ENCODE measurements at places on chromosomes 7 and 10.

DNA sequence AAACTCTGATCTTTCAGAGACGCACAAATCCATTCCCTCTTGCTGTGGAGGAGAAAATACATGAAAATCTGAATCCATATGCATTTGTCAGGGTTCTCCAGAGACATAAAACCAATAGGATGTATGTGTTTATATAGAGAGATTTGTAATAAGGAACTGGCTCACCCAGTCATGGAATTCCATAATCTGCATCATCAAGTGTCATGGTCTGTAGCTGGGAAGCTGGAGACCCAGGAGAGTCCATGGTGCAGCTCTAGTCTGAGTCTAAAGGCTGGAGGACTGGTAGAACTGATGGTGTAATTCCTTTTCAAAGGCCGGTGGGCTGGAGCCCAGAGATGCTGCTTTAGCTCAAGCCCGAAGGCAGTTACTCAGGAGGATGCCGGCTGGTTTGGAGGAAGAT lies 134.0 kb downstream of the TCF7L2 start:
- DNase-seq = no peak

GRCh38 chr10:117221156-117221711 lies 19.7 kb upstream of the SLC18A2 start:
- DNase-seq = no peak

- no peak for DNase-seq
These were observed 323.8 kb downstream of the GPR158 start for GRCh38 chr10:25498645-25499044.

DNA sequence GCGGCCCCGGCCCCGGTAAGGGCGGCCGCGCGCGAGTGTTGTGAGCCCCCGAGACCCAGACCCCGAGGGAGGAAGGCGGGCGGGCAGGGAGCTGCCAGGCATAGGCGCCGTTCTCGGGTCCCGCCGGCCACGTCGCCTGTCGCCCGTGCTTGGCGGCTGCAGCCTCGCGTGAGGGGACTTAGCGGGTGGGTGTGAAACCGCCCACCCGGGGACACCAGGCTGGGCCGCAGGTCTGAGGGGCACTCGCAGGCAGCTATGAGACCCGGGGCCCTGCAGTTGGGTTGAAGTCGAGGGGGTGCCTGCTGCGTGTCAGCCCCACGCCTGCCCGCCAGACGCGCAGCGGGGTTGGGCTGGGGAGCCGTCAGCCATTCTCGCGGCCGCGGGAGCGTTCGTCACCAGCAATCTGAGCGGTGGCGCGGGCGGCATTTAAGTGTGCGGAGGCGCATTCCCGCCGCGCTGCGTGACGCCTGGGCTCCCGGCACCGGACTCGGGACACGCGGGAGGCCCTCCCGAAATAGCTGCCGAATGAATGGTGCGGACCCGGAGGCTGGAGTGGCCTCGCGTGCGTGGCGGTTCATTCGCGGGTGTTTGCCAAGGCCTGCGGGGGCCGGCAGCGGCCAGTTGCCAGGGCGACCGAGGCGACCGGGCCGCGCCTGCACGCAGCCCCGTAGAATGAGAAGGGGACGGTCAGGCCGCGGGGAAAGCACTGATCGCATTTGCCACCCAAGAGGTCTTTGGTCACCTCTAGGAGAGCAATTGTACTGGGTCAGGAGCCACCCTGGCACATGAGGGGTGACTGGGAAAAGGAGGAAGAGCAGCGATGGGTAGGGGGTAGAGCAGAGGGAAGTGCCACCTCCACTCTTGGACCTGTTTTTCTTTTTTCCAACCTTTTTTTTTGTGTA lies 750 bp downstream of the ZNF398 start:
- DNase-seq = peak; percentile 56

GRCh38 chr7:33764752-33765451 lies 140.4 kb upstream of the BMPER start:
- no peak for DNase-seq

- DNase-seq = peak; percentile 39
These were observed 43.2 kb downstream of the CCNY start for GRCh38 chr10:35379226-35380137.

GRCh38 chr7:12257582-12257981 lies 46.5 kb downstream of the TMEM106B start:
- DNase-seq = peak; percentile 96

- DNase-seq = no peak
These were observed 18.8 kb upstream of the PPP1R9A start for GRCh38 chr7:94888551-94888950.

DNA sequence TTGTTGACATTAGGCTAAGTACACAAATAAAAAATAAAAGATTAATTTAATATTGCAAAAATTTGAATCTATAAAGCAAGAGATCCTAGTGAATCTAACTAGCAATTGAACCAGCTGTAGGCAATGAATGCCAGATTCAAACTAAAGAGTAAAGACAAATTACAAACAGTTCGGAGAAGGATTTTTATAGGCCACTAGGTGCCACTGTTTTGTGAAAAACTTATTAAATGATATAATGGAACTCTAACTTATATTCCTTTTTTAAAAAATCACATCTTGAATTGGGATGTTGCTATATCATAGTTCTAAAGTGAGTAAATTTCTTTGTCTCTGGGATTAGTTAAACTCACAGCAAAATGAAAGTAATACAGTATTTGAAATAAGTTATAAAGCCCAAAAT lies 39.1 kb upstream of the GNAI1 start:
- DNase-seq = peak; percentile 16

GRCh38 chr10:60246382-60246781 lies 143.3 kb downstream of the ANK3 start:
- no peak for DNase-seq

DNA sequence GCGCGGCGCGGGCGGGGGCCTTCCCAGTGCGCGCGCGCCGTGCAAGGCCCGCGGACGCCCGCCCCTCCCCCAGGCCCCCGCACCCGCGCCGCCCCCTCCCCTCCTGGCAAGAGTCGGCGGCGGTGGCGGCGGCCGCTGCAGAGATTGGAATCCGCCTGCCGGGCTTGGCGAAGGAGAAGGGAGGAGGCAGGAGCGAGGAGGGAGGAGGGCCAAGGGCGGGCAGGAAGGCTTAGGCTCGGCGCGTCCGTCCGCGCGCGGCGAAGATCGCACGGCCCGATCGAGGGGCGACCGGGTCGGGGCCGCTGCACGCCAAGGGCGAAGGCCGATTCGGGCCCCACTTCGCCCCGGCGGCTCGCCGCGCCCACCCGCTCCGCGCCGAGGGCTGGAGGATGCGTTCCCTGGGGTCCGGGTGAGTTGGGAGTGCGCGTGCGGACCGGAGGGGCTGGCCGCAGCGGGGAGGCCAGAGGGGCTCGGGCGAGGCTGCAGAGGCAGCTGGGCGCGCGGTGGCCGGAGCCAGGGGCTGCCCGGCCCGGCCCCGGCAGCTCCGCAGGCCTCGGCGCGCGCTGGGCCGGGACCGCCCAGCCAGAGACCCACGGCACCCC lies at the start of gene BMPR1A:
TSS of gene BMPR1A (plus strand) at position 109 of the 602 bp plus-strand sequence. CDS start 119,400 bp downstream, outside the sequence.
- no peak for DNase-seq

DNA sequence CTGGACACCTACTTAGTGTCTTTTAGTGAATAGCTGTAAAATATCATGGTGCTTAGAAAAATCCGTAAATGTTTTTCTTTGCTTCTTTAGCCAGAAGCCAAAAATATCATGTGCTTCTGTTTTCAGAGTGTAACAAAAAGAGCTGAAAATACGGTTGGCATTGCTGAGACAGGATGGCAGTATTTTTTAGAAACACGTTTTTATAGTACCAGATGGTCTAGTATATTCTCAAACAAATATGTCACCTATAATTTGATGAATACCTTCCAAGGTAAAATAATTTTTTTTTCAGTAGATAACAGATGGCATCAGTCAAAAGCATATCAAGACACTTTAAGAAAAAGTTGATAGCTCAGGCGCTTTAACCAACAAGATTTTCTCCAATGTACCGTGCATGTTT lies 326.6 kb downstream of the PHF14 start:
- DNase-seq = no peak

- DNase-seq = no peak
These were observed 6.2 kb downstream of the IL2RA start for GRCh38 chr10:6055929-6056328.

DNA sequence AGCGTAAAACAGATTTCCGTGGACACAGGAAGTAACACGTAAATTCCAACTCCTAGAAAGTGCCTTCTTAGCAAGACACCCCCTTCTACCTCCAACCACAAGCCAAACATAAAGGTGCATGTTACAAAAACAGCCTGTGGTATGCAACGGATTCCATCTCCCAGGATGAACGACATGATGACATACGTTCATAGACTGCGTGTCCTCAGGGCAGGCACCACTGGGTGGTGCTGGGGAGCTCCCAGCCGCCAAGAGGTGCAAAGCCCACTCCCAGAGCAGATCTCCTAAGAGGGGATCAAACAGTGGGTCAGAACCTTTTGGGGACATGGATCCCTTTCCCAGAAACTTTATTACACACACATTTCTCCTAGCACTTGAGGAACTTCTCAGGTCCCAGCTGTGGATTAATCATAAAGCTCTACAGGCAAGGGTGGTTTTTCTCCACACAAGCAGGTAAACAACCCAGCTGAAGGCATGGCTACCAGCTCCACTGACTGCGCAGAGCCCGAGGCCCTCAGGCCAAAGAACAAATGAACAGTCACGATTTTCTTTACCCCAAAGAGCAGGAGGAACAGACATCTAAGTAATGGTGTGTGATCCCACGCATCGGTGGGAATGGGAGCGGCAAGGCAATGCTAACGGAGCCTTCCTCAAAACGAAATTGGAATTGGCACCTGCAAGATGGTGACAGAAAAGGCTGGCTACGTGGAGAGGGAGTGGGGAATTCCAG lies 13.8 kb downstream of the PSAP start:
- DNase-seq = no peak

DNA sequence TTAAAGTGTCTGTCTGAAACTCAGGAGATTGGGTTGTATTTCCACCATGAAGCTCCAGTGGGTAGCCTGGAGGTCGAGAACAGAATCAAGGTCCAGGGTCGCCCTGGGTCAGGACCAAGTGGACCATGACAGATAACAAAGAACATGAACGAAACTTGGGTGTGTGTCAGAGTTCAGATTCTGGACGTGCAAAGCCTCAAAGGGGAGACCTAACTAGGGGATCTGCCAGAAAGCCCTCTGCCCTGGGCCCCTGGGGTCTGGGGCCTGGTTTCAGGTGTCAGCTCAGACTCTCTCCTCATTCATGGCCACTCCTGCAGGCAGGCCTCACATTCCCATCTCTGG lies 1.6 kb downstream of the RASSF4 start:
- DNase-seq = no peak

DNA sequence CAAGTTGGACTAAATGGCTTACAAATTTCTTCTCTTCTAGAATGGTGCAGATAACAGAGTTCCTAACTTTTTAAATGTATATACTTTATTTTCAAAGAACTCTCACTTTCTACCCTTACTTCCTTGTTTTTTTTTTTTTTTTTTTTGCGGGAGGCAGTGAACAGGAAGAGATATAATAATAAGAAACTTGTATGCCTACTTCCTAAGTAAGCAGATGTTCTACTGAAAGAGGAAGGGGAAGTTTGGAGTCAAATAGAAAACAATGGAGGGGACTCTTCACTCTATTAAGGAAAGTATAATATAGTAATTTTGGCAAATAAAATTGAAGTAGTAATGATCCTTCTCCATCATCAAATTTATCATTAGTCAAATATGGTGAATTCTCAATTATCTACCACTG lies 754.0 kb downstream of the KCNMA1 start:
- peak; percentile 55 for DNase-seq

DNA sequence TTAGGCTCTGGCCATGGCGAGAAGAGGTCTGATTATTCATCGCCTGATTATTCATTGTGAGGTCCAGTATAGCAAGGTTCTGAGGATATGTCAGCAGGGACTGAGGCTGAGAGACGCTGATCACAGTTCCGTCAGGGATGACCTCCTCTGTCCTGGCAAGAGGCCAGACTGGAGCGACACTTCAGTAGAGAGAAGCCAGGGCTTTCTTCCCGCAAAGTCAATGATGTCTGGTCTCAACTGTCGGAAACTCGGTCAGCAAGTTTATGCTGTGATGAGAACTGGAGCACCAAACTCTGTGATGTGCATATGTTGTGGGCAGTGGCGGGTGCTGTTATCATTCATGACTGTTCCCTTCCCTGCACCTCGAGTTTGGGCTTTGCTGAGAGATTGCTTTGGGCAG lies 29.0 kb upstream of the GNA12 start:
- DNase-seq = no peak

DNA sequence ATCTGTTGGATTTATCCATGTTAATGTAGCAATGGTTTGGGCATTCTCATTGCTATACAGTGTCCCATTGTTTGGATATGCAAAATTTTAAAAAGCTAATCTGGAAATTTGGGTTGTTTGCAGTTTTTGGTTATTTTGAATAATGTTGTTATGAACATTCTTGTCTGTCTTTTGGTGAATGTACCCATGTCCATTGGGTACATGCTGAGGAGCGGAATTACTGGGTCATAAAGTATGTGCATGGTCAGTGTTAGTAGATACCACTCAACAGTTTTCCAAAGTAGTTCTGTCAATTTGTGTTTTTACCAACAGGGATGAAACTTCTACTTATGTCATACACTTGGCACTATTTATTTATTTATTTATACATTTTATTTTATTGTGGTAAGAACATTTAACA lies 153.9 kb downstream of the LRMDA start:
- no peak for DNase-seq

GRCh38 chr10:18293536-18294510 lies 153.6 kb downstream of the CACNB2 start:
- DNase-seq = peak; percentile 56

GRCh38 chr7:108109221-108109908 lies 20.8 kb downstream of the LAMB4 start:
- DNase-seq = peak; percentile 32

- DNase-seq = no peak
These were observed 57.6 kb upstream of the CACUL1 start for GRCh38 chr10:118812393-118812740.

GRCh38 chr7:149209518-149210269 lies 14.3 kb downstream of the ZNF282 start:
- DNase-seq = peak; percentile 33

DNA sequence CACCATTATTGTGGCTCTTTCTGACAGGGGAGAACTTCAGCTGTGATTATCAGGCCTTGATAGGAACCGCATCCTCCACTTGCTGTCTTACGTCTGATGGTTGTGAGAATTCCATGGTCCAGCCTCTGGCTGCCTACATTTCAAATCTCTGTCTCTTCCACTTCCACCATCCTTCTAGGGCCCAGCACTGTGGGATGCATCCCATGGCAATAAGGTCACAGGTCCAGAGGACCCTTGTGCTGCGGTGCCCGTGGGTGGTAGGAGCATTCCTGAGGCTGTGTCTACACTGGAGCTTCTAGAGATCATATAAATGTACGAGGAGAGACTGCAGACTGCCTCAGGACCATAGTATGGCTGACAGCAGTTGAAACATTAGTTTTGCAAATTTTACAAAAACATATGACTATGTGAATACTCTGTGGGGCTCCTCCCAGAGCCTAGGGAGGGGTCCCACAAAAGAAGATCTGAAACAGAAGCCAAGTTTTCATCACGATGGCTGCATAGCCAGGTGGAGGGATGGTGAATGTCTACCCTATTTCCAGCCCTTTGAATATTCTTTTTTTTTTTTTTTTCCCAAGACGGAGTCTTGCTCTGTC lies 11.8 kb downstream of the CALML3 start:
- DNase-seq = no peak

DNA sequence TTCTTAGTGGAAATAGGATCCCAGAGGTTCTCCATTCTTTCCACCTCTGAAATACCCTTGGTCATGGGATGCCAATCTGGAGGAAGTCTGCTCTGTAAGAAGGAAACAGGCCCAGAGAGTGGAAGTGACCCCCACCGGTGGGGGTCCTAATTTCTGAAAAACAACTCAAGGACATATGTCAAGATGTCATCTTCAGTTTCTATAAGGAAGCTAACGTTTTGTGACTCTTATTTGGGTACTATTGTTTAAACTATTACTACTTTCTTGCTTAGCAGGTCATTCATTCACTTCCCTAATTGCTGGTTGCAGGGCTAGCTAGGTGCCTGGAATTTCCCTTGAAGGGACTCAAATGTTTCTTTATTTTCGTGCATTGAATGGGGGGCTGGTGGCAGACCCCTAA lies 1.9 kb upstream of the ZNF775 start:
- DNase-seq = peak; percentile 62
